Sciatic nerve (tissue), 2 donors: ENCODE measurements at places on chromosomes 7 and 10.

DNA sequence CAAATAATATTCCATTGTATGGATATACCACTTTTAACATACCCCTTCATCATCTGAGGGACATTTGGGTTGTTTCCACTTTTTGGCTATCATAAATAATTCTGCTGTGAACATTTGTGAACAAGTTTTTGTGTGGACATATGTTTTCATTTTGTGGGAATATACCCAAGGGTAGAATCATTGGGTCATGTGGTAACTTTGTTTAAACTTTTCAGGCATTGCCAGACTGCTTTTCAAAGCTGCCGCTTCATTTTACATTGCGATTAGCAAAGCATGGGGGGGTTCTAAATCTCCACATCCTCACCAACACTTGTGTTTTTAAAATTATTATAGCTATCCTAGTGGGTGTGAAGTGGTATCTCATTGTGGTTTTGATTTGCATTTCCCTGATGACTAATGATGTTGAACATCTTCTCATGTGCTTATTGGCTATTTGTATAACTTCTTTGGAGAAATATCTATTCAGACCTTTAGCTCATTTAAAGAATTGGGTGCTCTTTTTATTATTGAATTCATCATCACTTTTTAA, 8.4 kb upstream of the HHEX start:
- DNase-seq: no peak

DNA sequence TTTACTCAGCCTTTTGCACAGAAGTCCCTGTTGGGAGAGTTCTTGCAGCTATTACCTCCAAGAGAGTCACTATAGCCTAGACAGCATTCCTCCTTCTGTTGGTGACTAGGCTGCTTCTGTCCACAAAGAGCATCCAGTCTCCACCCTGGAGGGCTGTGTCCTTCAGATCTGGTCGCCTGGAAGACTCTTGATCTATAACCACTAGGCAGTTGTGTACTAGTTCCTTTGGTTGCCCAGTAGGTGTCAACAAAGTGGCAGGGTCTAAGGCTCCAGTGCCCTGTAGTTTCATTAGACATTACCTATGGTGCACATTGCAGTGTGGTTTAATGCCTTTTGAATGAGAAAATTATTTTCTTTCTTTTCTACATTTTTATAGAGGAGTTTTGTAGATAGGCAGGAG, 11.3 kb upstream of the AKR1C2 start:
- no peak for DNase-seq

DNA sequence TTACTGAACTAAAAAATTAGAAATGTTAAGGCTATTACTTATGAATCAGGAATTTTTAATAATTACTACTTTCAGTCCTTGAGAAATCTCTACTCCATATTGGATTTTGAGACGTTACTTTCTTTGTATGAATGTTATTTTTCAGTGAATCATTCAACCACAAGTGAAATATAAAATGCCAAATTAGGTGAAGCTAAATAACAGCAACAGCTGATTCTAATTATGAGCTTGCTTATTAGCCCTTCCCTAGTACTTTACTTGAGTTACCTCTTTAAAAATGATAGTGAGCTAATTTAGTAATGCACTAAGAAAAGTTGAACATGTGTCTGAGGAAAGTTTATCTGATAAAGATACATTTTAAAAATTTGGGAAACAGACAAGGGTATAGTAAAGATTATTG, 51.4 kb downstream of the PCGF5 start:
- DNase-seq: no peak

- DNase-seq: peak; percentile 88
These were observed 137.3 kb upstream of the ZMIZ1 start for GRCh38 chr10:78931321-78932053.

DNA sequence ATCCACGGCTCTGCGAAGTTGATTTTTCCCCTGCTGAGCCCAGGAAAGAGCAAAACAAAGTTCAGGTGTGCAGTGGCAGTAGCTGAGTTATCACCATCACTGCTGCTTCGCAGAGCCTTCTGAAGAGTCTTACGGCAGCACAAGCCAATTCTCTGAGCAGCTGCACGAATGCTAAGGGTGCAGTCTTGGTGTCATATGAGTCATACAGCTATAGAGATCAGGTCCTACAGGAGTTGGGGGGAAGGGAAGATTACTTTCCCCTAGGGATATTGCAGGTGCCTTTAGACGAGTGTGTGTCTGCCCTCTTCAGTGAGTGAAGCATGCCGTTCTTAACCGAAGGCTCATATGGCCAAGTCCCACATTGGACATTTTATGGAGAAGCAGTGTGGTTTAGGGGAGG, 227.8 kb downstream of the CELF2 start:
- DNase-seq: no peak
